ENCODE measurements at places on chromosomes 7 and 10.

GRCh38 chr7:77352665-77353406 lies 63.3 kb downstream of the GSAP start:
- H3K27ac ChIP-seq: no peak overlapping the region
- H3K4me1 ChIP-seq: peaks cover 69% of the 10 kb centered on the region
- DNase-seq: no peak
- H3K36me3 ChIP-seq: no peaks in the 10 kb centered on the region
- H3K4me3 ChIP-seq: peak overlapping the region; percentile 10

GRCh38 chr10:89954787-89955566 lies 253.6 kb downstream of the KIF20B start:
- H3K27ac ChIP-seq: no peak overlapping the region
- no peaks in the 10 kb centered on the region for H3K27me3 ChIP-seq
- no peak overlapping the region for H3K4me3 ChIP-seq
- H3K36me3 ChIP-seq: no peaks in the 10 kb centered on the region
- no peak for DNase-seq

DNA sequence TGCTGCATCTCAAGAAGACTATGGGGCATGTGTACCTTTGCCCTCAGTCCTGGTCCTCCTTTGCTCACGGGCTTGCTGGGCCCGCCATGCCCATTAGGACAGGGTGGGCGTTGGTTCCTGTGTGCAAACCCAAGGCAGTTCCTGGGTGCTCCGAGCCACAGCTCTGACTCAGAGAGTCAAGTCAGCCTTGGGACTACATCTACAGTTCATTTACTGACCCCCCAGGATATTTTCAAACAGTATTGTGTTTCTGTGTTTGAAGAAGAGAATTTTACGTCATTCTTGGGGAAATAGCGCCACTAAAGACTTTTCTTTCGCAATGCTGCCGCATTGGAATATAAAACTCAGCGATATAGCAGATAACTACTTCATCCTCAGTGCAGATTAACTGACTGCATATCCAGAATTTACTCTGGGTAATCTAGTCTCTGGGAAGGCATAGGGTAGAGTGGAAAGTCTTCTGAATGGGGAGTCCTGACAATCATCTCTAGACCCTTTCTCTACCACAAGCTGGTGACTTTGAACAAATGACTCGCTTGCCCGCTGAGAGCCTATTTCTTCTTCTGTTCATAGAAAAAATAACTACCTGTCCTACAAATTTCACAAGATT lies 638.9 kb upstream of the FZD8 start:
- H3K36me3 ChIP-seq: no peaks in the 10 kb centered on the region
- DNase-seq: no peak
- no peak overlapping the region for H3K4me3 ChIP-seq
- H3K4me1 ChIP-seq: no peaks in the 10 kb centered on the region

GRCh38 chr10:49242604-49243003 lies 54.4 kb upstream of the TMEM273 start:
- no peaks in the 10 kb centered on the region for H3K4me1 ChIP-seq
- no peak overlapping the region for H3K27ac ChIP-seq
- H3K36me3 ChIP-seq: no peaks in the 10 kb centered on the region
- H3K27me3 ChIP-seq: no peaks in the 10 kb centered on the region
- no peak for DNase-seq
